ENCODE measurements at places on chromosomes 6 and 20.
A peak's percentile ranks its signal among the peaks of the same experiment; 100 is the strongest.

DNA sequence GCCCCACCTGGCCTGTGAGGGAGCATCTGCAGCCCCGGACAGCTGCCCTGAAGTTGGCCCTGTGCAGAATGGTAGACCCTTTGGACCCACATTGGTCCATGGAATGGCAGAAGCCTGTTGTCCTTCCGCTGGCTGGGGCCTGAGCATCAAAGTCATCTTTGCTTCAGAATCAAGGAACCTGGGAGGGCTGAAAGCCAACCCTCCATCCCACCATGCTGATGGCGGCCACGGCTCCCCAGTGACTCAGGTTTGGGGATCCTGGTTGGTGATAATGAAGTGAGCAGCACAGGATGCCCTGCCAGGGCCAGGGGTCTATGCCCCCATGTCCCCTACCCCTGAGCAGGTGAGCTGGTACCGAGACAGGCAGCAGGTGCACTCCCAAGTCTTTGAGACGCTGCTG is 52.8 kb downstream of the YTHDF1 start:
- DNase-seq, result no peak

GRCh38 chr20:31998246-31998645 is 12.0 kb upstream of the CCM2L start:
- DNase-seq, result no peak

DNA sequence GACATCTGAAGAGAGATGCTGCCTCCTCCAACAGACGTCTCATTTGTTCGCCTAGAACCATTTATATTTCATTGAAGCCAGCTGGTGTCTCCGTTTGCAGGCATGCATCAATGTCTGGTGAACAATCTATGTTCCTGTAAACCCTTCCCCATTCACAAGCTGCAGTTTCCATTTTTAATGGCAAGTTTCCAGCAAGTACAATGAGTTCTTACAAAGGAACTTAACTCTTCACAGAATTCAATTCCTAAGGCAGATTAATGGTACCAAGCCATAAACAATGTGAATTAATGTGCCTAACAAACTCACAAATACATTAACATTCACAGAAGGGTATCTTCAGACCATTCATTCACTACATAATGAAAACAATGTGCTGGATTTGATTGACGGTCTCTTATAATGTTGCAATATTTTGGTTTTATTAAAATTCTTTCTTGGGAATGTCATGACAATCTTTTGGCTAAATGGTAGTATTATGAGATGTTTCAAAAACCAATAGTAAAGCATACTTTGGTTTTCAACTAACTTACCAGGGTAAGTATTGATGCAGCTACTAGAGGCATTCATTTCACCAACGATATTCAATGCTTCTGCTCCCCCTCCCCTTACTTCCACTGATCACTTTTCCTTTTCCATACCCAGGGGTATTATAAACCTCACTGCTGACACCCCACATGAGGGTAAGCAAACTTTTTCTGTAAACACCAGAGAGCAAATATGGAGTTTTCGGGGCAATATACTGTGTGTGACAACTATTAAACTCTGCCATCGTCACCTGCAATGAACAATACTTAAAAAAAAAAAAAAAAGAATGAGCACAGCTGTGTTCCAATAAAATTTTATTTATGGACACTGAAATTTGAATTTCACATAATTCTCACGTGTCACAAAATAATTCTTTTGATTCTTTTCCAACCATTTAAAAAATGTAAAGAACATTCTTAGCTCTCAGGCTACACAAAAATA is 4.2 kb downstream of the AKIRIN2 start:
- peak; percentile 71 for DNase-seq

DNA sequence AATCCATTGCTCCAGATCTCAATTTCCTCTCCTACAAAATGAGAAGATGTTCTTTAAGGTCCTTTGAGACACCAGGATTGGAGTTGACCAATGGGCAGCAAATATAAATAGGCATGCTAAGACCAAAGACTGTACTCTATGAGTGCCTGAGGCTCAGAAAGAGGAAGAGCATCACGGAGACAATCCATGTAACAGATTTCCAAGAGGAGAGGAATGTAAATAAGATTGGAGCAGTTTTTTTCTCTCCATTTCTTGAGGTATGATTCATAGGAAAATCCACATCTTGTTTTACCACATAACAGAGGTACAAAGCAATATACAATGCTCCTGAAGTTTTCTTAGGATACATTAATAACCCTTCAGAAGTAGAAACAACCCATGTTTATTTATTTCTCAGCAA is 109.8 kb downstream of the UBE3D start:
- no peak for DNase-seq

DNA sequence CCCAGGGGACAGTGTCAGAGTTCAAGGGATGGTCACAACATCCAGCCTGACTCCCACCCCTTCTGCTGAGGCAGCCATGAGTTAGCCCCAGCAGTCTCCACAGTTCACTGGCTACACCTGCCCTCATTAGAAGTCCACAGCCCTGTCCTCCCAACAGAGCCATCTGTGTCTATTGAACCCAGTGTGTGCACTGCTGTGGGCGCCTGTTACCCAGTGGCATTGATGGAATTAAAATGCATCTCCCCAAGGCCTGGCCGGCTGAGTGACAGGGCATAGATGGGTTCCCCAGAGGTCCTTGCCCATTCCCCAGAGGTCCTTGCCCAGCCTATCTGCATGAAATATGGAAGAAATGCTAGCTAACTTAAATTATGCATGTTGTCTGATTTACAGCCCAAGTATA is 73.3 kb downstream of the PCSK2 start:
- DNase-seq, result no peak

DNA sequence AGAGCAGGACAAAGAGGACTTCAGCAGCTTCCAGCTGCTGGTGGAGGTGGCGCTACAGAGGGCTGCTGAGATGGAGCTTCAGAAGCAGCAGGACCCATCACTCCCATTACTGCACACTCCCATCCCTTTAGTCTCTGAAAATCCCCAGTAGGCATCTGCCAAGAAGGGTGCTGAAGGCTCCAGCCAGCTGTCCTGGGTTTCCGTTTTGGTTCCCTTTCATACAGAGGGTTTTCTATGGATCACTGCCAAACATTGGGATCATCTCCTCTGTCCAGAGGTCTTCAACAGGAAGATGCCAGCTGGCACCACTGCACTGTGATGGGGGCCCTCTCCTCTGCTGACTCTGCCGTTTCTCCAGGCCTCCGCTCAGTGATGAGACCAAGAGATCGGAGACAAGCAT is 14.3 kb upstream of the RAB5IF start:
- DNase-seq, result no peak

GRCh38 chr6:51502996-51503395 is 584.4 kb downstream of the PKHD1 start:
- no peak for DNase-seq

DNA sequence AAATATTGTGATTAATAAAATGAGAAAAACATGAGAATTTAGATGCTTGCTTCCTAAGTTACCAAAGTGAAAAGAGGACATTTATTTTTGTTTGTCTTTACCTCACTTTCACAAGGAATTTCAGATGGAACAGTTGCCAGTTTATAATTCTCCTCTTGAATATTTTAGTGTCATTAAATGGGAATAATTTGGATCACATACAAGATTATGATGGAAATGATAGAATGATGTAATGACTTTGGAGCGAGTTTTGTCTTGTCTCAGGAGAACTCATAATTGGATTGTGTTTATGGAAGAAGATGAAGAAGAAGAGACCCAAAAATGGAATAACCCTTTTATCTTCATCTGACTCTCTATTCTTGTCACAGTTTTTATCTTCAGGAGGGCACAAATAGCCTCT is 172.9 kb upstream of the FLRT3 start:
- no peak for DNase-seq

DNA sequence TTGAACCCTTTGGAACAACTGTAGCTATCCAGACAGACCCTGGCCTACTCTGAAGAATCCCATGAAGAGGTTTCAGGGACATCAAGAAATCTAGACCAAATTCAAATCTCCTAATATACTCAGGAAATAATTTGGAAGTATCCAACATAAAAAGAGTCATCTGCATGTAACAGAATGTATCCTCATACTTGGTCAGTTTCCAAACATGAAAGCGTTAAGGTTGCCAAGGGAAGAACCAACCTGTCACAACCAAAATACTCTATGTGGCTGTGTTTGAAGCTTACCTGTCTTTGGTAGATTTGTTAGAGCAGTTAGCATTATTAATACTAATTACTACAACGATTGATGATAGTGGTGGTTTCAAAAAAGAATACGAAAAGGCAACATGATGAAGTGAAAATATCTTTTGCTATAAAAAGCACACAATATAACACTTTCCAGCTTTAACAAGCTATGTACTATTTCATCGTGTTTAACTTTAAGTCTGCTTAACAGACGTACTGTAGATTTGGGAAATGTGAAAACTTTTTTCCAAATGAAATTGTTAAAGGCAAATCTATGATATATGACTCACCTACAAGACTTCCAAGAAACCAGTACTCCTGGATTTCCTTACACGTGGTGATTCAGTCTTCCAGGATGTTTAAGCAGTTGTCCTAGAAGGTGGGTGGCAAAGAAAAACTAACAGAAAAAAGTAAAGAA is 46.6 kb upstream of the ENPP1 start:
- DNase-seq, result no peak

GRCh38 chr6:1665214-1665613 is 55.5 kb downstream of the FOXC1 start:
- DNase-seq, result no peak

GRCh38 chr6:151196555-151196954 is 43.2 kb upstream of the AKAP12 start:
- no peak for DNase-seq

- no peak for DNase-seq
These were observed 33.8 kb upstream of the SLC22A23 start for GRCh38 chr6:3490625-3490980.

GRCh38 chr6:19578481-19578880 is 258.7 kb upstream of the ID4 start:
- DNase-seq, result no peak

- no peak for DNase-seq
These were observed 91.3 kb downstream of the FRK start for GRCh38 chr6:115969207-115969929.

DNA sequence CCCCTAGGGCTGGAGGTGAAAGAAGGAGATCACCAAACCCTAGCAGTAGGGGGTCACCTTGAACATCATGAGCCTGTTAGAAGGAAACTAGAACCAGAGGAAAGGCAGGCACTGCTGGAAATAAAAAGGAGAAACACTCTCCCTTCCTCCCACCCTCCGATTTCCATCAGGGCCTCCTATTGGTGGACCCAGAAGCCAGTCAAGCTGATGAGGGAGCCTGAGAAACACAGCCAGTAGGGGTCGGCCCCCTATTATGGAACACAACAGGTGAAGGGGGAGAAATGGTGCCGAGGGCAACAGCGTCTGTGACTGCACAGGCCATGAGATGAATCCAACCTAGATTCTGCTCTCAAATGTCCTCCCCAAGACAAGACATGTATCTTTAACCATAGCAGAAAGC is 156.1 kb upstream of the LRFN2 start:
- no peak for DNase-seq

DNA sequence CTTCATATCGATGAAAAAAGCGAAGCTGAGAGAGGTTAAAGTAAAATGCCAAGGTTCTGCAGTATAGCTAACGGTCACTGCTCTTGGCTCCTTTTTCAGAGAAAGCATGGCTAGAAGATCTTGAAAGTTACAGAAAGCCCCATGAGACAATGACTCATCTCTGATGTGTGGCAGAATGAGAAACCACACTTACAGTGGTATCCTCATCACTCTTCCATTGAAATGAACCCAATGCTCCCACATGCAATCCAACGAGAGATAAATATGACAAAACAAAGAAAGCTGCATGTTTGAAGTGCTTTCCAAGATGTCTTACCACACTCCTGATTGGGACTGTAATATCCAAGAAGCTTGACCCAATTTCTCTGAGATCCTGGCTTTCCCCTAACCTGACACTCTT is 694.9 kb downstream of the PRKN start:
- no peak for DNase-seq

- DNase-seq, result no peak
These were observed 128.3 kb downstream of the MAP3K7 start for GRCh38 chr6:90458353-90459224.

GRCh38 chr6:49453221-49453620 is 9.8 kb downstream of the MMUT start:
- no peak for DNase-seq

GRCh38 chr20:57508381-57508780 is 16.6 kb downstream of the CTCFL start:
- DNase-seq, result no peak

DNA sequence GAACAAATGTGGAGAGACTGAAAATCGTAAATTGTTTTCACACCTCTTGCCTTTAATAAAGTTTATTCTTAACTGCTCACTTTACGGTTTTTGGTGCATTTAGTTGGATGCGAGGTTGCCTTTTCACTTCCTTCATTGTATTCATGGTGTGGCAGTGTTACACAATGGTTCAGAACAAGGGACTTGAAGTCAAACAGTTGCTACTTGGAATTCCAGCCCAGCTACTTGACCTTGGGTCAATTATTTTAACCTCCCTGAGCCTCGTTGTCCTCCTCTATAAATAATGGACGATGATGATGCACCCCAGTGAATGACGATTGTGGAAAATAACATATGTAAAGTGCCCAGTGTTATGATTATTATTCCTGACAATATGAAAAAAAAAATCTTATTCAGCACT is 72.3 kb downstream of the CARMIL1 start:
- no peak for DNase-seq

DNA sequence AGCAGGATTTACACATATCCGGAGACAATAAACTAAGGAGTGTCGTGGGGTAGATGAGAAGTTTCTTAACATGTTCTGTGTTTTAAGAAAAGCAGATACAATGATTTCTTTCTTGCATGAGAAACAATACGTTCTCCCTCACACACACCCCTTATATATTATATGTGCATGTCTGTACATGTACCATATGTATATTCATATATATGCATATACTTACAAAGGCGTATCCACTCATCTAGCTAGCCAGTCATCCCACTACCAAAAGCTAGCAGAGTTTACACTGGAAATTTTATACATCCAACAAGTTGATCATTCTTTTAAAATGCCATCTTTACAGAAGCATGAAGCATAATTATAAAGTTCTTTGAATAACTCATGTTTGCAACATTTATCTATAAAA is 14.9 kb downstream of the ARG1 start:
- no peak for DNase-seq

GRCh38 chr20:15342991-15343523 is 1005.6 kb upstream of the FLRT3 start:
- DNase-seq, result no peak

GRCh38 chr6:12577124-12577850 is 139.3 kb upstream of the PHACTR1 start:
- no peak for DNase-seq
